ENCODE measurements at places on chromosomes 5 and 9.

- no peak for DNase-seq
These were observed 209.6 kb upstream of the TNC start for GRCh38 chr9:115327436-115328122.

DNA sequence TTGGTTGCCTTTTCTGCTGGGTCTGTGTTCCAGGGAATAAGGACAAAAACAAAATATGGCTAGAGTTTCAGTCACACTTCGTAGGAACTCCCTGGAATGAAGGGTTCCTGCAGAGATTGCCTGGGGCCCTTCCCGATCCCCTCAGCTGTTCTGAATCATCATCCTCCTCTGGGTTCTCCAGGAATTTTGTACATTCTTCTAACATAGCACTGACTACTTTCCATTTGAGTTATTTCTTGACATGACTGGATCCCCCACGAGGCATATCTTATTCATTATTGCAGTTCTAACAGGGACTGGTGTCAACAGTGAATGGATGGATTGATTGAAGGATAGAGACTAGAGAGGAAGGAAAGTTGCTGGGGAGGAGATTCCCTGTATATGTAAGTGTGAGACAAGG lies 49.2 kb upstream of the TNC start:
- DNase-seq: no peak

- no peak for DNase-seq
These were observed 730.6 kb upstream of the ZNF608 start for GRCh38 chr5:125476901-125477585.

DNA sequence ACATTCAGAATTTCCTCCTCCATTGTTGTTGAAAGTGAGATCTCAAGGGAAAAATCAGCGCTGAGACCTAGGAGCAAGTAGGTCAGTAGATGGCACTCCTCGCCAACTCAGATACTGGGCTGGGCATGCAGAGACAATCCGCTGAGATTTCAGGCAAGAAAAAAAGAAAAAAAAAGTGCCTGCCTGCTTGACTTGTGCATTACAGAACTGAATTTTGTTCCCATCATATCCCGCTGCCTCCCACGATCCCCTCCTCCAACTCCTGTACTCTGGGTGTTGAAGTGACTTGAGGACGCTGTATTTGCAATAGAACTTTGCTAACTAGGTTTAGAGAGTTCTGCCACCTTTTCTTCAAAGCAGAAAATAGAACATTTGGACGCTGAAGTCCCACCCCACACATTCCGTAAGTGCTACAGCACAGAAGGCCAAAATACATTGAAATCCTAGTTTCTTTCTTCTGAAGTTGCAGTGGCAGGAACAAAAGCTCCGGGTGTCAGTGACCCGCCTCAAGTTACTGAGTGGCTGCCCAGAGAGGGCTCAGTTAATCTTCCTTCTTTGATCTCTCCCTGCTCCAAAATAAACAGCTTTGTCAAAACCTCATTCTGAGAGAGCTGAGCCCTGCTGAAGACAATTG lies 265.8 kb downstream of the MLLT3 start:
- DNase-seq: peak; percentile 58

GRCh38 chr9:72779614-72780013 lies 173.2 kb downstream of the ALDH1A1 start:
- no peak for DNase-seq

DNA sequence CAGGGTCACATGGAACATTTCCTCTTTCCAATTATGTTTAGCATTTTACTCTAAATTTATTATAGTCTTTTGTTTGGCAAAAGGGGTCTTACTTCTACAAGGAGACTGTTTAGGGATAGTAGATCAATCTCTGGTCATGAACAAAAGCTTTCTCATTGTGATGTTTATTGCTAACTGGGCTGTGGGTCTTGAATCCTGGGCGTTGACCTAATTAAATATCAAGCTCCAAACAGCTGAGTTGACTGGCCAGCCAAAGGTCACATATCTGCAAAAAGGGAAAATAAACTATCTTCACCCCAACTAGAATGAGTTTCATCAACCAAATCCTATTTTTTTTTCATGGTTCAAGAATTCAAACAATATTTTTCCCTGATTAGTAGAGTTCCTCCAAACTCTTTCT lies 245.4 kb upstream of the TUT7 start:
- no peak for DNase-seq

DNA sequence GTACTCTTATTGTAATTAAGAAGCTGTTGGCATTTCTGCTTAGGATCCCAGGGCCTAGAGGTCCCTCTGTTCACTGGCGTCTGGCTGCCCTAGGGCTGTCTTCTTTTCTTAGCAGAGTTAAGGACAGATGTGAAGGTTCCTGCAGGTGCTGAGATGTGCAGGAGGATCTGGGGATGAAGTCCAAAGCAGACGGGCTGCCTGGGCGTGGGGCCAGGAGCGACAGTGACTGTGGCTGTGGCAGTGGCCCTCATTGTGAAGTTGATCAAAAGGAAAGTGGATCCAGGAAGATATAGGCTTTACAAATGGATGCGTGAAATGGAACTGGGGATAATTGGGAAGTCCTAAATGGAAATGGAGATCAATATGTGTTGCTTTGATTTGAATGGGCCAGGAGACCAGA lies 19.1 kb upstream of the SH3PXD2B start:
- DNase-seq: no peak

- no peak for DNase-seq
These were observed 483 bp upstream of the PLPP6 start for GRCh38 chr9:4661611-4662010.

- DNase-seq: no peak
These were observed 146.2 kb upstream of the RASA1 start for GRCh38 chr5:87121304-87122150.

DNA sequence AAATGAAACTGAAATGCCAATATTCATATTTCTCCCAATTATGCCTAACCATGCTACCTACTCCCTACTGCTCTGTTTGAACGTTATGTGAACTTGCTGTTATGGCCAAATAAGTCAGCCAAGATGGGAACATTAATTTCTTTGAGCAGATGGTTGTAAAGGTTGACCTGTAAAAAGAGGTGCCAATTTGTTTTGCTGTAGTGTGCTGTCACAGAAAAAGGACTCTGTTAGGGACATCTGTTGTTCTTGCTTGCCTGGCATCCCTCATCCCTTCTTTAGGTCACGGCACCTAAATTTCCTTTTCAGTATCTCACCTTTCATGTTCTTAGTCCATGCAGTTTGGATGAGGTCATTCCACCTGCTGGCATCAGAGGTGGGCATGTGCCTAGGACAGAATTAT lies 35.4 kb downstream of the GDNF start:
- no peak for DNase-seq

DNA sequence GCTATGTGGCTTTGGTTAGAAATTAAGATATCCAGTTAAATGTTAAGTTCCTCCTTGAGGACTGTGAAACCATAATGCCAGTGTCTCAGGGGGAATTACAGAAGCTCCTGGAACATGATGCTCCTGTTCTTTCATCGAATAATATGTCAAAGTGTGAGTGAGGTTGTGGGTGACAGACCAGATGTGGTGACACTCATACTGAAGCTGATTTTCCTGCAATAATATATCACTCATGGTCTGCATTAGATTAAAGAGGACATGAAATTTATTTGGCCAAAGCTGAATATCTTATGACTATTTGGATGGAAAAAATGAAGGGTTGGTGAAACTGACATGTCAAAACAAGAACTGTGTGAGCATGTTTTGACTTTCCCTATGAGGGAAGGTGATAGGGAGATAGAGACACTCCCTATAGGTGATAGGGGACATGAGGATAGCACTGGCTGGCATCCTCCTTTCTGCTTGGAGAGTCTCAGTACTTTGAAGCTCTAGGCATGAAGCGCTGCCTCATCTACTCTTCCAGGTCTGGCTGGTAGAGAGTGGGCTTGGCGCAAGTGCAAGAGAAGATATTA lies 173.5 kb downstream of the ARHGEF28 start:
- no peak for DNase-seq

- no peak for DNase-seq
These were observed 1.9 kb upstream of the GM2A start for GRCh38 chr5:151251001-151251551.

DNA sequence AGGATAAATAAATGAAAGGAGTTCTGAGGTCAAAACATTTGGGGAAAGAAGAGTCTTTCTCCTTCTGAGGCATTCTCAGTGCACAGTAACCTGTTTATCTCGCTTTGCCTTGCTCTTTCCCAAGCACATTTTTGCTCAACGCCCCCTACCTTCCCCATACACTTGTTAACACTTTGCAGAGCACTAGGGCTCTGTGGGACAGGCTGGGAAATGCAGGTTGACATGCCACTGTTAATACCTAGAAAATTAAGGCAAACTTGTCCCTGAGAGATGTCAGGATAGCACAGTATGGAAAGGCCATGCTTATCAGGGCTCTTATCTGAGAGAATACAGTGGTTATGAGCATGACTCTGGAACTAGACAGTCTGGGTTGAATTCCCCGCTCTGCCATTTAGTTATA lies 152.0 kb downstream of the DOCK8 start:
- DNase-seq: no peak

DNA sequence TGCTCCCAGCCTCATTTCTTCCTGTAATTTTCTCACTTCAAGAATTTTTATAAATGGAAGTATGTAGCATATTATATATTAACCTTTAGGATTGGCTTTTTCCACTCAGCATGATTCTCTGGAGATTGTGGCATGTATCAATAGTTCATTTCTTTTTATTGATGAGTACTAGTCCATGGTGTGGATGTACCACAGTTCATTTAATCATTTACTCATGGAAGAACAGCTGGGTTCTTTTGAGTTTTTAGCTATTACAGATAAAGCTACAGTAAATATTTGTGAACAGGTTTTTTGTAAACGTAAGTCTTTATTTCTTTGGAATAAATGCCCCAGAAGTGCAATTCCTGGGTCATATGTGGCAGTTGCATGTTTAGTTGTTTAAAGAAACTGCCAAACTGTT lies 76.1 kb downstream of the UHRF2 start:
- DNase-seq: no peak

DNA sequence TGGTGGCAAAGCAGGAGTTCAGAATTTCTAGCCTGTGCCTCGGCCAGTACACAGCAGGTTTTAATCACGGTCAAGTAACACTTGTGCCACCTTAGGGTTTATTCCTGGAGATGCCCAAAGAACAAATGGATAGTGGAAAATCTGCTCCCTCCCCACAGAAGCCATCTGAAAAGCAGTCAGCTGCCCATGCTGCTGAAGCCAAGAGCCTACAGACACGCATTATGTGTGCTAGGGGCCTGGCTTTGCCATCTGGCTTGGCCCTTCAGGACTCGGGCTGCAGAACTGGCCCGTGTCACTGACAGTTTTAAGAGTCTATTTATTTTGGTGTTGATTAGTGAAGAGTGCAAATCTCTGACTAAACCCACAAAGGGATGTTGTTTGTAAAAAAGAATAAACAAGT lies 11.1 kb downstream of the ARSB start:
- no peak for DNase-seq

DNA sequence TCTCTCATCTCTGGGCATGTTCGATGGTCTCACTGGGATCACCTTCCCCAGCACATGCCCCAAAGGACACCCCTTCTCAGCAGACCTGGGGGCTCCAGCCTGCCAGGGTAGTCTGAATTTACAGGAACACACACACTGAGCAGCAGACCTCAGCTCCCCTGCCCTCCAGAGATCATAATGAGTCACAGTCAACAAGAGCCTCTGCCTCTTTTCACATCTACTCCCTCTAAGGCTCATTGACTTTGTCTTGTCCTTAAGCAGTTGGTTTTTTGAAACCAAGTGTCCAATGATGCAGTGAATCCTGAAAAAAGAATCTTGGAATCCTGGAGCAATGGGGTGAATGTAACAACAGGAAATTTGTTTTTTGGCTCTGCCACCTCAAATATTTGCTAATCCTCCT lies 20.8 kb downstream of the GABBR2 start:
- no peak for DNase-seq

GRCh38 chr9:109048822-109049221 lies 35.5 kb upstream of the CTNNAL1 start:
- DNase-seq: no peak

DNA sequence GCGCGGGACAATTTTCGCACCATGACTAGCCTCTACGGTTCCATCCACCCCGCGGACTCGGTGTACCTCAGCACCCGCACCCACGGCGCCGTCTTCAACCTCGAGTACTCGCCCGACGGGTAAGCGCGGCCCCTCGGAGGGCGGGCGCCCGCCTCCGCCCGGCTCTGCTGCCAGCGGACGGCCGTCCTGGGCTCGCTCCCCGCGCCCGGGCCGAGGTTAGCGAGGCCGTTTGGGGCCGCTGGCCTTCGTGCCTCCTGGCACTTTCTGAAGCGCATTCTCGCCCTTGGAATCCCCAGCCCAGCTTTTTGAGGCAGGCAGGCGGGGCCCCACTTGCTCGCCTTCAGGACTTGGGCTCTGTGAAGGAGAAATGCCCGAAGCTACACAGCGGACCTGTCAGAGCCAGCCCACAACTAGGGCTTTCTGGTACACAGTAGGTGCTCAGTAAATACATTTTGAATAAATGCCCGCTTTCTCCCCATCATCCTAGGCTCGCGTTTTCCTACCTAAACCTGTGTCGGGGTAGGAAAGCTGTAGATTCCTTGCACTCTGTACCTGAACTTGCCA lies 772 bp downstream of the DCAF10 start:
- no peak for DNase-seq
